ENCODE measurements at places on chromosomes 6 and 20.
A peak's percentile ranks its signal among the peaks of the same experiment; 100 is the strongest.

DNA sequence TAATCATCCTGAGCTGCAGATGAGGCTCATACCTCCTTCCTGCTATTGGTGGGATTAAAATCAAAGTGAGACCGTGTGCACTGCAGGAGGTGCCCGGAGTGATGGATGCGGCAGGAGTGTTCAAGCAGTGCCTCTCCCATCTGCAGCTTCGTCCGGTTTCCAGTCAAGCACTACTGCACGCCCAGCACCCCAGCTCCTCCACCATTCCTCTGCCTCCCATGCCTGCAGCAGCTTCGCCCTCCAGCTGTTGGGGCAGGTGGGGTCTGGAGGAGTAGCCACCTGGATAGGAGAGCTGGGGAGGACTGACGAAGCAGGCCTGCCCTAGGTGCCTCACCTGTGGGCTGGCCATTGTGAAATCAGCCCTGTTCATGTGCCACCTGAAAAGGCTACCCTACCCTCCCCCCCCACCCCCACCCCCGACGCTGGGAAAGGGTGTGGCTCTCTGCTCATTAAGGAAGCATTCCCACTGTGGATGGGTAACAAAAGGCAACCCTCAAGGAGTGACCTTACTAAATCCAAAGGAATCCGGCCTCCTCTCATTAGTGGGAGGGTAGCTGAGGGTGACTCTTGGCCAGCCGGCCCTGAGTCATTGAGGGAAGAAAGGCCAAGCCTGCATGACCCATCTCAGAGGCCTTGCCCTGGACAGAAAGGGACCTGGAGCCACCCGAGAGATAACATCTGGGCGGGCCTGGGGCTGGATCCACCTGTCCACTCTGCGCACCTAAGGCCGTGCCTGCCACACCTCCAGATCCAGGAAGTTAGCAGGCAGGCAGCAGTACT is 115.9 kb upstream of the ARMC2 start:
- no peak for DNase-seq

DNA sequence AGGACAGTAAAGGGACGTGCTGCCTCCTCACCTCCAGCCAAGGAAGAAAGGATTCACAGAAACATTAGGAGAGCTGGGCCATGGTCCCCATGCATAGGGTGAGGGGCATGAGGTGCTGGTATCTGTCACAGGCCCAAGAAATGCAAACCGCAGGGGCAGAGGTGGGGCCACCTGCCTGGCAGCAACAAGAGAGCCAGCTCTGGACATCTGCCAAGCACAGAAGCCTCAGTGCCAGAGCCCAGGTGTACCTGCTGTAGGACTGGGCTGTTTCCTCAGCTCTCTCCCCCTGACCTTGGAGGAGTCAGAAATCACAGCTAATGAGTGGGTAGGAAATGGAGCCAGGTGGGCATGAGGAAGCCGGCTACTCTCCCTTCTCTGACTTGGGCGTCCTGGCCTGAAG is 45.3 kb downstream of the SLC2A12 start:
- DNase-seq: peak; percentile 47

DNA sequence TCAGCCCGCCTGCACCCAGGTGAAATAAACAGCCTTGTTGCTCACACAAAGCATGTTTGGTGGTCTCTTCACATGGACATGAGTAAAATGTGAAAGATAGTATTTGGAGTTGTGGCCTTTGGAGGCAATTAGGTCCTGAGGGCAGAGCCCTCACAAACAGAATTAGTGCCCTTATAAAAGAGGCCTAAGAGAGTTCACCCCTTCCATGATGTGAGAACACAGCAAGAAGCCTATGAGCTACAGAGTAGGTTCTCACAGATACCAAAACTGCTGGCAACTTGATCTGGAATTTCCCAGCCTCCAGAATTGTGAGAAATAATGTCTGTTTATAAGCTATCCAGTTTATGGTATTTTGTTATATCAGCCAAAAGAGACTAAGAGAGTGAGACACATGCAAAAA is 74.5 kb downstream of the TRDN start:
- DNase-seq: no peak

DNA sequence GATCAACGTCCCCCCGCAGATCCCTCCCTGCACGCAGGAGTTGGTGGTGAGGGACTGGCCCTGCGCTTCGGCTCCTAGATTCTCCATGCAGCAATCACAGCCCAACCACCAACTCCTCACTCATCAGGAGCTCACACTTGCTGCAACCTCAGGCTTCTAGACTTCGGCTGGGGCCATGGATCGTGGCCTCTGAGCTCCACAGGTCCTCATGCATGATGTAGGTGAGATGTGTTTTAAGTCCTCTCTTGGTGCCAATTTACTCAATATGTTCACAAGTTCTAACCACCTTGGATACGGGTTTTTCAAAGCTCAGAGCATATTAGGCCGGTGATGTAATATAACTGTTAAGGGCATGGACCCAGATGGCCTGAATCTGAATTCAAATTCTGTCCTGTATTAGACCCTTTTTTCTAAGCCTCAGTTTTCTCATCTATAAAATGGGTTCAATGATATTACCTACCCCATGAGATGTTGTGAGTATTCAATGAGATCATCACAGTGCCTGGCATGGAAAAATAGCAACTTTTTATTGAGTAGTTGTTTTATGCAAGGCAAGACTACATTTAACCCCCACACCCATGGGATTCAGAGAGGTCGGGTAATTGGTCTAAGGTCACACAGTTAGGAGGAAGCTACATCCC is 31.0 kb downstream of the SUN5 start:
- DNase-seq: no peak

DNA sequence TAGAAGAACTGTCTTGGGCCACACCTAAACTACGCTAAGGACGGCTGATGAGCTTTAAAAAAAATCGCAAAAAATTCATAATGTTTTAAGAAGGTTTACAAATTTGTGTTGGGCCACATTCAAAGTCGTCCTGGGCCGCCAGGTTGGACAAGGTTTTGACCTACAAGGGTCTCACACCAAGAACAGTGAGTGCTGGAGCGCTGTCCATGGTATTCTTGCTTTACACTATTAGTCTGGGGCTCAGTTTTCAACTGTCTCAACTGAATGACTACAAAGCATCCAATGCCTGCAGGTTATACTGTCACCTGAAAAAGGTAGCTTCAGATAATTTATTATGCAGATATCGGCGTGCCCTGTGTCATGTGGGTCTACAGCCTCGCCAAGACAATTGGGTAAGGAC is 3.7 kb upstream of the FAXC start:
- no peak for DNase-seq

DNA sequence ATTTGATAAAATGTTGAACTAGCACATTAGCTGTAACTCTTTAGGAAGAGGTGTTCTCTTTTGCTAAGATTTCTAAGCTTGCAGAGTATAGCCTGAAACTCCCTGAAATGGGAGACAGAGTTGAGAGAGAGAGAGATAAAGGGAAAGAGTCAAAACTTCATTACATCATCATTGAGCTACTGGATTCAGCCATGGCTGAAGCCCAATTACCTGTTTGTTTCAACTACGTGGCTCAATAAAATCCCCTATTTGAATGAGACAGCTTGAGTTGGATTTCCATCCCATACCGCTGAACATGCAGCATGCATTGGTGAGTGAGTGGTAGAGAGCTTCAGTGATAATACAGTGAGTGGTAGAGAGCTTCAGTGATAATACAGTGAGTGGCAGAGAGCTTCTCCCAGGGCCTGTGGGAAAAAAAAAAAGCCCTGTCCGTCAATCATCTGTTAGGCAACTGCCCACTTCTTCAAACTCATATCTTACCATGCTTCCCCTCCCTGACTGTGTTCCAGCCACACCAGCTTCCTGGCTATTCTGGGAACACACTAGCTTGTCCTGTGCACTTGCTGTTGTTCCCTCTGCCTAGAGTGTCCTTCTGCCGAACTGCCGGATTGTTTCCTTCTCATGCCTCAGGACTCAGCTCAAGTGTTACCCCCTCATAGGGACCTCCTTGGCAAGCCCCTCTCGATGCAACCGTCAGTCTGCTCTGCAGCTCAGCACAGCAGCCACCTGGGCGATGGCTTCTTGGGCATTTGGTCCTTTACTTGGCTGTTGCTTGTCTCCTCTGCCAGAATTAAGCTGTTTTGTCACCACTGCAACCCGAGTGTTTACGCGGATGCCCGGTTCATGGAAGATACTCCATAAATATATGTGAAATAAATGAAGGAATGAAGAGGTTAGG is 91.3 kb upstream of the EYA2 start:
- DNase-seq: no peak

GRCh38 chr20:1825507-1825906 is 69.7 kb upstream of the SIRPA start:
- DNase-seq: no peak

GRCh38 chr6:17482711-17483110 is 89.3 kb downstream of the CAP2 start:
- DNase-seq: no peak

DNA sequence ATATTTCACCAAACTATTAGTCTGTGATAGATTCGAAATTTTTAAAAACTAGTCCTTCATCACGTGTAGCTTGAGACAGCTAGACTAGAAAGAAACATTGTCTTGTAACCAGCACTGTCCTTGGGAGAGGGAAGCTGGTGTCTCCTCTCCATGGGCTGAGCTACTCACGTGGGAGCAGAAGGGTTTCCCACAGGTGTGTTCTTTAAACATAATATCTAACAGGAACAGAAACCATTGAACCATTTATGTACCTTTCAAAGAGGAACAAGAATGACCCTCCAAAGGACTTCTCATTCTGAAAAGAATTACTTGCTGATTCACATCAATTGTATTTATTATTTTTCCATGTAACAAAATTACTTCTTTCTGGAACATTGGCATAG is 72.4 kb upstream of the SYNJ2 start:
- DNase-seq: no peak

- DNase-seq: no peak
Measured at GRCh38 chr6:35893246-35893645, 27.7 kb downstream of the SRPK1 start.

- peak; percentile 45 for DNase-seq
Measured at GRCh38 chr20:46406986-46407670, 713 bp upstream of the ELMO2 start.

Measured in NCI-H748 treated with DMSO at 0.1 percent for 48 hours (cell line).